Stimulated activated CD8-positive, alpha-beta memory T cell treated with anti-CD3 and anti-CD28 coated beads, Interleukin-7, amount 100 ng/mL, for 48 hours (primary cell): ENCODE measurements at places on chromosomes 5 and 9.
A peak's percentile ranks its signal among the peaks of the same experiment; 100 is the strongest.

- DNase-seq = no peak
Measured at GRCh38 chr9:121984726-121985402, 108.2 kb downstream of the TTLL11 start.

- no peak for DNase-seq
Measured at GRCh38 chr9:120935383-120935857, 8.8 kb upstream of the TRAF1 start.

DNA sequence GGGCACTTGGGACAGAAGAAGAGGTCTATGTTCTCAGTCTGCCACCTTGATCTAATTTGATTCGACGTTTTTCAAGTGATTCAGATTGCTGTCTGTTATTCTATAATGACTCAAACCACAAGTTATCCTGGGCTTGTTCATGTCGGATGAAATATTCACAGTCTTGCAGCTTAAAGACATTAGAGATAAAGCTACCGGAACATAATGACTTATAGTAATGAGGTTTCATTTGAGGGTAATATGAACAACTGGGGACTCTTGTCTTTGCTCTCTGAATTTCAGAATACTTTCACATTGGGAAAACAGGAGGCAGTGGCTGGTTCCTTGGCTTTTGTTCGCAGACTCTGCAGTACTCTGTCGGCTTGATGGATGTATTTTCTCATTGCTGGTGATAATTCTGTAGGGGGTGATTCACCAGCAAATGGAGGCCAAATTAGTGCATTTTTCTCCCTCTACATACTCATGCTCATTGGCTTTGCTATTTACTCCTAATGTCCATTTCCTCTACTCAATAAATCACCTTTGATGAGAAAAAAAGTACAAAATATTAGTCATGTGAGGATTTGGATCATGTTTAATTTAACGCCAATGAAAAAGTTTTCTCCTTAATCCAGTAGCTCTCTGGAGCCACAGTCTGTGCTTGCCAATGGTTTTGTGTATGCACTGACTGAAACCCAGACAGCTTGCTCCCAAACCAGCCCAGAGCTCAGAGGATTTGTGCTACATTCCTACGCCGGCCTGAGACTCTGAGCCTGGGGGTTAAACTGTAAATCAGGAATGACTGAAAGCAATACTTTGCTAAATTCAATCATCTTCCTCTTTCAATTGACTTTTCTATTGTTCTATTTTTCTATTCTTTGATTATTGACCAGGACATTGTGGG lies 154.7 kb upstream of the ANKH start:
- no peak for DNase-seq

GRCh38 chr5:5159282-5160103 lies 19.4 kb downstream of the ADAMTS16 start:
- no peak for DNase-seq

DNA sequence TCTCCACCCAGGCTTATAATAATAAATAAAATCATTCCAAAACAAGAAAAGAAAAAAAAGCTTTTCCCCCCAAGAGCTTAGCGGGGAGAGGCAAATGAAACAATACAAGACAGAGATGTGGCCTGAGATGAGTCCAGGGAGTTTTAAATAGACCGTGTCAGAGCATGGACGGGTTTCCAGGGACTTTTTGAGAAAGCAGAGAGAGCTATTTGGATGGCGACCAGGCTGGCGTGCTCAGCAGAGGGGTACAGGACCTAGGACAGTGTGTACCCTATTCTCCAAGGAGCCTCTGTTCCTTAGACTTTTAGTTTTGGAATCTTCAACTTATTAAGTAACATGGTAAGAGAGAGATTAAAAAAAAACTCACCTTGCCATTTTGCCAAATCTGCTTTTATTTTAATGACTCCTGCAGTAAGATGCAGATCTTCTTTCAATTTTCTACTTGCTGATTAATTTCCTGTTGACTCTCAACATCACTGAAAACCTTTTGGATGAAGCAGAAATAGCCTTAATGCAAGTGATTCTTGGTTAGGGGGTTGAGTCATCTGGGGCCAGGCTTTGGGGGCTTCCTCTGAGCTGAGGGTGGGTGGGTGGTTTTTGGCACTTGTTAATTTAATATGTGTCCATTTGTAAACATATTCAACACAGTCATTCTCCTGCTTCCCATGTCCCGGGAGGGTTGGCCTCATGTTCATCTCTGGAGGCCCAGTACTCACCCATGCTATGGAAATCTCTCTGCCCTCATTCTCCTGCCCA lies 49.6 kb upstream of the OSMR start:
- DNase-seq = no peak

GRCh38 chr9:124270504-124271335 lies 13.0 kb downstream of the NEK6 start:
- DNase-seq = no peak

GRCh38 chr9:123652416-123652815 lies 277.5 kb downstream of the DENND1A start:
- no peak for DNase-seq

DNA sequence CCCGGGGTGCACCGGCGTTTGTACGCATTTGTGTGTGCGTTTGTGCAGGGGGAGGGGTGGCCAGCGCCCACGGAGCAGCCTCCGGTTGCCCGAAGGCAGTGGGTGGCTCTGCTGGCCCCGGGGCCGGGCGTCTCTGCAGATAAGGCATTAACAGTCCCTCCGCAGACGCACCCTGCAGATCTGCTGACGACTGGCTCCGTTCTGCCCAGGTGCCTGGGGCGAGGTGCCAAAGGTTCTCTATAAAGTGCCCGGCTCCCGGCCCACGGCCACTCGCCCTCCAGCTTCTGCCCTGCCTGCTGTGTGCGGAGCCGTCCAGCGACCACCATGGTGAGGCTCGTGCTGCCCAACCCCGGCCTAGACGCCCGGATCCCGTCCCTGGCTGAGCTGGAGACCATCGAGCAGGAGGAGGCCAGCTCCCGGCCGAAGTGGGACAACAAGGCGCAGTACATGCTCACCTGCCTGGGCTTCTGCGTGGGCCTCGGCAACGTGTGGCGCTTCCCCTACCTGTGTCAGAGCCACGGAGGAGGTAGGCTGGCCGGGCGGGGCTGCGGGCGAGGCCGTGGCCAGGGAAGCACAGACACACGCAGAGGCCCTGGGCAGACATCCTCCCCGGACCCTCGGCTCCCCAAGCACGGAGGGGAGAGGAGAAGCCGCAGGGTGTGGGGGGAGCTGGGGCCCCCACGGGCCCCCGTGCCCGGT lies at the start of gene SLC6A19:
TSS of gene SLC6A19 (plus strand) at position 269 of the 699 bp plus-strand sequence. CDS start at position 325, 56 bp downstream.
- DNase-seq = no peak

DNA sequence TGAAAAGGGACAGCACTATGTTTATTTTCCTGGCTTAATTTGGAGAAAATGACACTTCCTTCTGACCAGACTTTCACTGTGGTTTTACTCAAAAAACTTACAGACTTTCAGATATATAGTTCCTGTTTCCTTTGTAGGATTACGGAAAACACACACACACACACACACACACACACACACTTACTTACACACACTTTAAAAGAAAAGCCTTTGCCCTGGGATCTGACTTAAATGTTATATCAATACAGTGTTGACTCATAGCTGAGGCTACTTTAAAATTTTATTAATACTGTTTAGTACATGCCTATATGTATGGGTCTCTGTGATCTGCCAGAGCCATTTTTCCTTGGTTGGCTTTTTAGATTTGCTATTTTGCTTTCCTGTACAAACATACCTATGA lies 758.3 kb downstream of the DNAH5 start:
- no peak for DNase-seq

DNA sequence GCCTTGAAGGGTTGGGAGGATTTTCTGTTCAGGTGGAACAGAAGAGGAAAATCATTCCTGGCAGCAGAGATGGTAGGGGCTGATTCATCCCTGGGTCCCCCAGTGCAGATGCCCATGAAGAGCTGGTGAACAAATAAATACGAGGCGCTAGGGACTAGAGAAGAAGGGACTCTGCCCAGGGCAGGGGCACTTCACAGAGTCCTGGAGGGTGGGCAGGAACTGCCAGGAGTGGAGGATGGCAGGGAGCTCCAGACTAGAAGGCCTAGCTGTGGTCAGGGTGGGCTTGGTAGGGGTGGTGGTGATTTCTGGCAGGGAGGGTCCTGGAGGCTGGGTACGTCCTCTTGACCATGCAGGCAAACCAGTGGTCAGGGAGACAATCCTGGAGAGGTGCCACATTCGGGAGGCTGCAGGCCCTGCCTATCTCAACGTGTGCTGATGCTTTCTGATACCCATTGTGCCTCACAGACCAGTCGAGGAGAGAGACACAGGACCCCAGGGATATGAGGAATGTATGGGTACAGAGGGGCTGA lies 69.9 kb downstream of the CRB2 start:
- no peak for DNase-seq

DNA sequence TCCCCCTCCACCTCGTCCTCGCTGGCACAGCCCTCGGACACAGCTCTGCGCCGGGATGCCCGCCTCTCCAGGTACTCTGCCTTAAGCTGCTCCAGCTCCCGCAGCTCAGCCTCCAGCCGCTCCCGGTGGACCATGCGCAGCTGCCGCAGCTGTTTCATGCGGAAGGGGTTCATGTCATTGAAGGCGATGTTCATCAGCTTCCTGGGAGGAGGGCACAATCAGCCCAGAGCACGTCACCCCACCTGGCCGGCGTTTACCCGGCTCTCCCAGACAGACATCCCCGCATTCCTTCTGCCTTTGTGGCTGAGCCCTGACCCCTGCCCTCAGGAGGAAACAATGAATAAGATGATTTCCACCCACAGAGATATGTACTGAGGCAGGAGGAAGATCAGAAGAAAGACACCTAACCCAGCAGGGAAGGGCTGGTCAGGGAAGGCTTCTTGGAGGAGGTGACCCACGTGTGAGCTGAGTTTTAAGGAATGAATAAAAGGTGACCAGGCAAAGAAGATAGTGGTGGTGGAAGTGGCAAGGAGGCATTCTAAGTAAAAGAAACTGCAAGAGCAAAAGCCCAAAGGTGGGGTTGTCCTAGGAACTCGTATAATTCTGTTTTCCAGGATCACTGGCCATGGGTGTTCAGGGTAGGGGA lies 7.1 kb upstream of the CORO2A start:
- DNase-seq = no peak

DNA sequence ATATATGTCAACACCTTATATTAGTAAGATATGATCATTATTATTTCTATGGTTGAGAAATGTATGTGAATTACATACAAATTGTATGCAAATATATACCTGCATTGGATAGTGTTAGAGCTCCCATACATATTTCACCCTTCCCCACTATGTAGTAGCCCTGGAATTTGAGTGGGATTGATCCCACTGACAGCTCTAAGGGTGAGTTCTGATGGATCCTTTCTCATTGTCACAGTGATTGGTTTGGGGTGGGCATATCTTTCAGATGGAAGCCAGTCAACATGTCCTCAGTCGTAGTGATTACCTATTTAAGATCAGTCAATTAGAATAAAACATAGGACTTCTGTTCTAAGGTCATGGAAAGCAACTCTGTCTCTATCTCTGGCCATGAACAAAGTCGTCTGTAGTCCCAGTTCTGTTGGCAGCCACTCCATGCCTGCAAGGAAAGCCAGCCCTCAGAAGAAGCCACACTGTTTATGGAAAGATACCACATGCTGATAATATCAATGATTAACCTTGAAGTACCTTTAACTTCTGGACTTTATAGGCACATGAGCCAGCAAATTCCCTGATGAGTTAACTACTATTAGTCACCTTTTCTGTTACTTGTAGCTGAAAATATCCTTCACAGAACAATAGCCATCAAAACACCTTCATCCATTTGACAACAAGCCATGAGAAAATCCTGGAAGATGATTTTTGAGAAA lies 5.1 kb upstream of the CCDC192 start:
- DNase-seq = no peak

GRCh38 chr9:91431485-91431884 lies 7.9 kb upstream of the NFIL3 start:
- no peak for DNase-seq

DNA sequence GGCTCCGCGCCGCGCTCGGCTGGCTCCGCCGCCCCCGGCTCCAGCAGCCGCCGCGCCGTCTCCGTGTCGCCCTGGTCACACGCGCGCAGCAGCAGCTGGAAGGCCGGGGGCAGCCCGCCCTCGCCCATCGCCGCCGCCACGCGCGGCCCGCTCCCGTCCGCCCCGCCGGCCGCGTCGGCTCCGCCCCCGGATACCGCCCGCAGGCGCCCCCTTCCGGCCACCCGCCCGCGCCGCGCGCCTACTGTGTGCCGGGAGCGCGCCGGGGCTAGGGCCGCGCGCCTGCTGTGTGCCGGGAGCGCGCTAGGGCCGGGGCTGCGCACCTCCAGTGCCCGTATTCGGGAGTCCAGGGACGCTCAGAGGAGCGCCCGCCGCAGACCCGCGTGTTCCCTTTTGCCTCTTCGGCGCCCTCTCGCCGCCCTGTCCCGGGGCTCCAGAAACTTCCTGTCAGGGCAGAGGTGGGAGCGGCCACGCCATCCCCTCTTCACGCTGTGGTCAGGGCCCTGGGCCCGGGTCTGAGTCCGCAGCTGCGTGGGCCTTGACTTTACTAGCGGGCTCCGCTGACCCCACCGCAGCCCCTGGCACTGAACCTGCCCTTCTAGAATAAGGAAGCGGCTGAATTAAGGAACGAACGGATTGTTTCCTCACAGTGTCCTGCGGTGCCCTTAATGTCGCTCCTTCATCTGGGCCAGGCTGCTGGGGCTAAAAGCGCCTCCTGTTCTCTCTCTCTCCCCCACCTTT lies at the start of gene ANKS6:
TSS of gene ANKS6 (minus strand) at position 192 of the 738 bp plus-strand sequence. CDS start at position 128, 64 bp downstream.
- DNase-seq = peak; percentile 39
